ENCODE measurements at places on chromosomes 1 and 21.

GRCh38 chr1:43405219-43405875 lies 15.6 kb downstream of the SZT2 start:
- no peak for DNase-seq

- no peak for DNase-seq
Measured at GRCh38 chr21:44291078-44291935, 5.6 kb downstream of the AIRE start.

- no peak for DNase-seq
Measured at GRCh38 chr21:46033410-46034400, 52.1 kb downstream of the COL6A1 start.

GRCh38 chr1:16294219-16295212 lies 57.5 kb upstream of the CPLANE2 start:
- DNase-seq, result no peak

GRCh38 chr21:27467366-27467765 lies 500.5 kb upstream of the ADAMTS5 start:
- no peak for DNase-seq

DNA sequence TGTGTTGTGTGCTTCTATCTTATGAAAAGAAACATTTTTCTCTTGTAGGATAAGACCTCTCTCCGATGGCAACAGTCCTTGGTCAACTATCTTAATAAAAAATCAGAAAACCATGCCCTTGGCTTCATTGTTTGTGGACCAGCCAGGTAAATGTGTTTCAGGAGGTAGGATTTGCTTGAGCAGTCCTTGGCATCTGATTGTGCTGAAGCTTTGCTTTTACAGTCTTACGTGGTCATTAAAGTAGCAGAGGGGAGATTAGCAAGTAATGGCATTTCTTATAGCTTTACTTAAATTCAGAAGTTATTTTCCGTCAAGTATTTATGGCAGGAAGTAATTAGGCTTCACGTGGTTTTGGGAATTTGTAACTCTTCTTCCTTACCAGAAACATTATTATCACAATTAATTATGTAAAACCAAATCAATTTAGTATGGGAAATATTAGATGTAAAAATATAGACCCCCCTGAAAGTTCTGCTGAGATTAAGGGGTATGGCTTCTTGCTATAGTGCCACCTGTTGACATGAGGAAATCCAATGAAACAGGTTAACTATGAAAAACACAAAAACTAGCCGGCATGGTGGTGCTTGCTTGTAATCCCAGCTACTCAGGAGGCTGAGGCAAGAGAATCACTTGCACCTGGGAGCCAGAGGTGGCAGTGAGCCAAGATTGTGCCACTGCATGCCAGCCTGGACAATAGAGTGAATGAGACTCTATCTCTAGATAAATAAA lies 49.0 kb downstream of the MAP3K21 start:
- DNase-seq, result no peak

- no peak for DNase-seq
Measured at GRCh38 chr1:21143752-21144151, 32.9 kb downstream of the EIF4G3 start.

DNA sequence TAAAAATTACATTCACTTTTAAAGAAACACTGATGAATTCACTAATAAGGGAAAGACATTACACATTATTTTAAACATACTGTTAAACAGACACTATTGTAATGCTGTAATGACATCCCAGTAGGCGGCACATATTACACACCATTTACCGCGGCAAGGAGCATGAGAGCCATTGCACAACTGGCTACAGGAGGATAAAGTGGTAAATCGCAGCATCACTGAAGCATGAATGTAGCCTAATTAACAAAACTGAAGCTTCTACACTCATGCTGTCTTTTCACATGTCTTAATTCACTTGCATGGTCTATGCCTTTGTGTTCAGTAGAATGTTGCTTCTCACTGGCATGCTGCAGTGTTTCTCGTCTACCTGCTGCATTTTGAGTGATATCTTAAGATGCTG lies 1046.0 kb downstream of the MRPL39 start:
- DNase-seq, result no peak

DNA sequence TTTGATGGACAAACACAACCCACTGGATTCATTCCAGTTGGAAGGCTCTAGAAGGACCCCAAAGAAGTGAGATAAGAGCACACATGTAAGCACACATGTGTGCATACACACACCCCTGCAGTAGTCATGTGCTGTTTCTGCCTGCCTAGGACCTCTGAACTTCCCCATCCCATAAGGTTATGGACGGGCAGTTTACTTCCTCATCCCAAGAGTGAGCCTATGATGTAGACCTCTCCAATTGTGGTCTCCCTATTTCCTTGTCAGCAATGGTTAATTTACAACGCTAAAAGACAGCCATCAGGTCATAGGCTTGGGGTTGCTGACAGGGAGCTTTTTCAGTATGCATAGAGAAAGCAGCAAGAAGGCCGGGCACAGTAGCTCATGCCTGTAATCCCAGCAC lies 15.4 kb upstream of the ADAR start:
- no peak for DNase-seq

- no peak for DNase-seq
Measured at GRCh38 chr1:104765085-104765484, 1015.4 kb downstream of the AMY1C start.

GRCh38 chr1:28176492-28177470 lies at the start of gene PTAFR:
Gene PTAFR (minus strand): TSS chr1:28176690. CDS start chr1:28151021, 25,669 bp downstream.
- DNase-seq, result no peak

- DNase-seq, result no peak
Measured at GRCh38 chr1:150551051-150551783, 2.0 kb downstream of the ADAMTSL4 start.

- no peak for DNase-seq
Measured at GRCh38 chr1:214979191-214979590, 103.3 kb upstream of the KCNK2 start.

- no peak for DNase-seq
Measured at GRCh38 chr1:42889264-42889663, 42.9 kb downstream of the ZNF691 start.

DNA sequence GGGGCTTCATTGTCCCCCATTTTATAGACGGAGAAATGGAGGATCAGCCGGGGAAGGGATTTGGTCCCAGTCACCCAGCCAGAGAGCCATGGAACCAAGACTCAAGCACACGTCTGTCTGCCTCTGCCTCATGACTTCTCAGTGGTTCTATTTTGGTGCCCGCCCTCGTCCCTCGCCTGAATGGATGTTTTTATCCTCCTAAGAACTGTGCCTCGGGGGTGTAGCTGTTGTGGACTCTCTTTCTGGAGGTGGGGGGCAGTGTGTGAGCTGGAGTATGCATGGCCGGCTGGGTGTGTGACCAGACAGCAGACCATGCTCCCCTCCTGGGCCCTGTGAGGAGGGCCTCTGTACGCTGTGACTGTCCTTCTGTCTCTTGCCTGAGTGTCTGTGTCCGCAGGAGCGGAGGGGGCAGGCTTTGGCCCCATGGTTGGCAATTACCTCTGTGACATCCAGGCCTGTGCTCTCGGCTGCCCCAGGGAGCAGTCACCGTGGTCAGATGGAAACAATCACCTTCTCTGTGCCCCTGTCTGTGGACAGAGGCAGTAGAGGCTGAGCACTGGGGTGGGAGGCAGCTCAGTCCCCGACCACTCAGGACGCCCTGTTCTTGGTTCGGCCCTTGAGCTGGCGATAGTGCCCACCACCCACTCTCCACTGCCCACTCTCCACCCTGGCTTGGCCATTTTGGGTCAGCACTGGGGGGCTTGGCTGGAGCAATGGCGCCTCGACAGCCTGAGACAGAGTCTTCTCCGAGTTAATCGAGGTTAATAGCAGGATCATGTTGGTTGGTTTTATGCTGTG lies 20.4 kb downstream of the WNT4 start:
- no peak for DNase-seq

DNA sequence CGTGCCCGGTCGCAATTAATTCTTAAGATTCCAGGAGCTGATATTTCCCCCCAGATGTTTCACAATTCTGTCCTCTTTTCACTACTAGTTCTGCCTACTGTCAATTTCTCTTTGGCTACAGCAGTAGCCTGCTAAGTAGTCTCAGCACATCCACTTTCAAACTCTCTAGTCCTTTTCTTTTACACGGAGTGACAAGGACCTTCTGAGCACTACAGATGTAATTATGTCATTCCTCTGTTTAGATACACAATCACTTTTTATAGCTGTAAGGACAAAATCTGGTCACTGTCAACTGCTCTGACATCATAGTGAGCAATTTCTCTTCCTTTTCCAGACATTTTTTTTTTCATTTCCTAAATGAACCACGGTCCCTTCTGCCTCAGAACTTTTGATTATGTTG lies 421.7 kb upstream of the CHRM3 start:
- no peak for DNase-seq

GRCh38 chr1:235808223-235808622 lies 58.5 kb downstream of the LYST start:
- no peak for DNase-seq

GRCh38 chr1:1348420-1349255 lies 580 bp downstream of the DVL1 start:
- no peak for DNase-seq

DNA sequence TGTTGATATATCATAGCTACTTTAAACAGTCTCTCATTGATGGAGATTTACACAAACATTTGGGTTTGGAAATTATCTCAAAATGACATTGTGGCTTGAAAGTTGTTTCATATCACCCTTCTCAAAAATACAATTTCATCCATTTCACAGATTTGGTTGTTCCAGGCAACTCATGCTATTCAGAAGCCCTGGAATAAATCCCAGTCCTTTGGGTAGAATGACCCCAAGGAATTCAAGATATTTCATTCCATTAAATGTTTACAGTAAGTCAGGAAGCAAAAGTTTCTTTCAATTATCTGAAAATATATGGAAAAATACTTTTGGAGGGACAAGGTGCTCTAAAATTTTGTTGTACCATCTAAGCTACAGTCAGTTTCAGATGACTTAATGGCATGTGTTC lies 27.1 kb downstream of the MPZL1 start:
- no peak for DNase-seq

DNA sequence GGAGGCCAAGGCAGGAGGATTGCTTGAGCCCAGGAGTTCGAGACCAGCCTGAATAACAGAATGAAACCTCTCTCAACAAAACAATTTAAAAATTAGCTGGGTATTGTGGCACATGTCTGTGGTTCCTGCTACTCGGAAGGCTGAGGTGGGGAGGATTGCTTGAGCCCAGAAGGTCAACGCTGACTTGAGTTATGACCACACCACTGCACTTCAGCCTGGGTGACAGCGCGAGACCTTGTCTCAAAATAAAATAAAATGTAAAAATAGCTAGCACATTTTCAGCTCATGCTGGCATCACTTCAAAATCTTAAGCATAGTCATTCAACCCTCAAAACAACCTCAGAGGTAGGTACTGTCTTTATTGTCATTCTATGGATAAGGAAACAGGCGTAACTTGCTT lies 6.4 kb downstream of the JAK1 start:
- DNase-seq, result no peak

DNA sequence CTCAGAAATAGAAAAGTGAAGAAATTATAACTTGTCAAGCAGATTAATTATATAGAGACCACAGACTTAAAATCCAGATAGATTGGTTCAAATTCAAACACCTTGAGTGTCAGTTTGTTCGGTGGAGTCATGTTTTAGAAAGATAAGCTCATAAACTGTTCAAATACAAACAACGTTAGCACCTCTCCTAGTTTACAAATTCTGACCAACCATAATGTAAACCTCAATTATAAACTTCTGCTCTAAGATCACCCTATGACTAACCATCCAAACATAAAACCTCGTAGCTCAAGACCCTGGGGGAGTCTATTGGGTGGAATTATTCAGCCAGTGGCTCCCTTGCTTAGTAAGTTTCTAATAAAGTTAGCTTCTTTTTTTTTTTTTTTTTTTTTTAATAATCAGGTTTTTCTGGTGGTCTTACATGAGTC lies 12.4 kb downstream of the CBR1 start:
- no peak for DNase-seq

GRCh38 chr1:238954865-238955264 lies 431.5 kb upstream of the CHRM3 start:
- no peak for DNase-seq

GRCh38 chr1:230609208-230609607 lies 33.1 kb upstream of the COG2 start:
- DNase-seq, result no peak

- DNase-seq, result no peak
Measured at GRCh38 chr1:50109647-50110075, 941 bp downstream of the ELAVL4 start.

GRCh38 chr1:41751804-41752513 lies 166.8 kb downstream of the HIVEP3 start:
- no peak for DNase-seq

GRCh38 chr1:115630342-115630741 lies 11.4 kb upstream of the VANGL1 start:
- DNase-seq, result no peak

- no peak for DNase-seq
Measured at GRCh38 chr1:9439074-9439761, 100.0 kb upstream of the SLC25A33 start.

GRCh38 chr1:160716013-160716412 lies 4.4 kb upstream of the CD48 start:
- no peak for DNase-seq

GRCh38 chr1:170696591-170697290 lies 32.8 kb downstream of the PRRX1 start:
- DNase-seq, result no peak

- no peak for DNase-seq
Measured at GRCh38 chr1:5826601-5827000, 165.6 kb downstream of the NPHP4 start.

- no peak for DNase-seq
Measured at GRCh38 chr21:31429506-31429905, 85.4 kb upstream of the TIAM1 start.

GRCh38 chr1:78415165-78415564 lies 75.6 kb upstream of the PTGFR start:
- DNase-seq, result no peak

DNA sequence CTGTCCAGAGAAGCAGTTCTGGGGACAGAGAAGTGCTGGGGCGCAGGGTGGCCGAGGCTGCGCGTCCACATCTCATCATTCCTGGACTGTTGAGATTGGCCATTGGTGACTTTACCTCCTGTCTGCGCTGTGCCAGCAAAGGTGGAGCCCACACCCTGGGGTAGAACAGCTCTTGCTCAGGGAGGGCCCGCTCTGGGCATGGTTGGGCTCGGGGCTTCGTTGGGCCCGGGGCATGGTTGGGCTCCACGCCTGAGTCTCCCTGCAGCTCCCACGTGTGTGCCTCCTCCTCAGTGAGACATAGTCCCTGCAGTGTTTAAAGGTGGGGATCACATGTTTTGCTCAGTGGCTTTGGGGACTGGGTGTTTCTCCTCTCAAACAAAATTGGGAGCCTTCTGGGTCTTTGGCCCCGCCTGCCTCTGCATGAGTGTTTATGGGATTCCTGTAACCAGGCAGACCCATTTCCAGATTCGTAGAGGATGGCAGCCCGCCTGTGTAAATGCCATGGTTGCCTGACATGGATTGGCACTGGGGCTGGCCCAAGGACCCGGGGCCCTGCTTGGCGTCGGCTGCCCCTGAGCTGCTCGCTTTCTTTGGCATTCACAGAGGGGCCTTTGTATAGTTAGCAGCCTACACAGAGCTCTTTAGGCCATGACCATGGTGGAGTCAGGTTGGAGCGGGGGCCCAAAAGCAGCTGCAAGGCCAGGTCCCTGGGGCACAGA lies 104.6 kb downstream of the TLR5 start:
- DNase-seq, result no peak

GRCh38 chr1:117001254-117001927 lies at the start of gene CD101:
Gene CD101 (plus strand): TSS chr1:117001760. CDS start chr1:117001818, 58 bp downstream.
- DNase-seq, result no peak

Data from amniotic stem cell (primary cell).